ENCODE measurements at places on chromosomes 13 and 19.

DNA sequence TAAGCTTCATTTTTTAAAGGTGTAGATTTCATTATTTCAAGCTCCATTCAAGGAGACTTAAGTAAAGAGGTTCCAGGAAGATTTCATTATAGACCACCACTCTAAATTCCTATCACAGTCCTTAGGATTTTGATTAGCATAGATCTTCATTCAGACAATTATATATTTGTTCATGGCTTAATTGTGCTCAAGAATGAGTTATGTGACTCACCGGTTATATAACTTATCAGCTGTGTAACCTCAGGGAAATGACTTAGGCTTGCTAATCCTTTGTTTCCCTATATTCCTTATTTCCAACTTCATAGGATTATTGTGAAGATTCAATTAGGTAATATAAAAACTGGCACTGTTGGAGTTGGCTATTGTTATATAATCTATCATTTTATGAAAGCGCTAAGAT is 632.8 kb upstream of the SPRY2 start:
- no peak for DNase-seq

DNA sequence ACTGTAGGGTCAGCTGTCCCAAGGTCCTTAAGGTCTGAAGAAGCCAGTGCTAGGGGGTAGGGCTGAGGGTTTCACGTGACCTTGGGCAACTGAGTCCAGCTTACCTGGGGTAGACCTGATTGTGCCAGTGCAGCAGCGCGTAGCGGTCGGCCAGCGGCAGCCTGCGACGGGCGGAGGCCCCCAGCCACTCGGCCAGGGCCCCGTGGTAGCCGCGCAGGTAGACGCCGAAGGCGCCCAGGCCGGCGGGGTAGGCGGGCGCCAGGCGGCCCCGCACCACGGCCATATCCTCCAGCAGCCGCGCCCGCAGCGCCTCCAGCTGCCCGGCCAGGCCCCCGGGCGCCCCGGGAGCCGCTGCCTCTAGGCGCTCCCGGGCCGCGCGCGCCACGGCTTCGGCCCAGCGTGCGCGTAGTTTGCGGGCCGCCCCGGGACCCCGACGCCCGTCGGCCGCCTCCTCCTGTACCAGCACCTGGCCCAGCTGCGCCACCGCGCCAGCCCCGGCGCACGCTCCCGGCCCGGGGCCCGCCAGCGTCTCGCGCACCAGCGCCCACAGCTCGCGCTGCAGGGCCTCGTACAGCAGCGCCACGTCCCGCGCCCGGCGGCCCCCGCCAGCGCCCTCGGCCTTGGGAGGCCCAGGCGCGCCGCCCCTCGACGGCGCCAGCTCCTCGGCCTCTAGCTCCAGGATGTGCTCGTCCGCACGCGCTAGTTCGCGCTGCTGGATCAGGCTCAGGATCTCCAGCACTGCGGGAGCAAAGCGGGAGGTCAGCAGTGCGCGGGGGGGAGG is 10.9 kb downstream of the EXOC3L2 start:
- no peak for DNase-seq

DNA sequence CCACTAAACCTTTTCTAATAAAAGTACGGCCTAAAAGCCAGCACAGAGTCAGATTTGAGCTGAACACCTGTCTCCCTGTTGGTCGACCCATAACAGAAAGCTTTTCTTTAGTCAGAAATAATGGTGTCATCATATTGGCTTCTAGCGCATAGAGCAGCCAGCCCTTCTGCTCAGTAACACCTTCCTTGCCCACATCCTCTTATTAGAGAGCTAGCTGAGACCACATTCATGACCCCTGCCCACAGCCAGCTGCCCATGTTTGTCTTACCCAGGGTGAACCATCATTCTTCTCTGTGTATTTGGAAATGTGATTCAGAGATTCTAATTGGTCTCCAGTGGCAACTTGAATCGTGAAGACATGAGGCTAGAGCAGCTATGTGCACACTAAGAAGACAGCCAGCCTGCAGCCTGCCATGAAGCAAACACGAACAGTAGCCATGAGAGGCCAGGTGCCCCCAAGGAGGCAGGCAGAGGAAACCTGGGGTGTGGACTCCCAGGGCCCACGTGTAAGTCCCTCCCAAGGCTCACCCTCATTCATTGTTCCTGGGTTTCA is 82.3 kb upstream of the PDCD5 start:
- DNase-seq, result no peak

GRCh38 chr13:64962404-64962803 is 2267.7 kb downstream of the PCDH9 start:
- no peak for DNase-seq

DNA sequence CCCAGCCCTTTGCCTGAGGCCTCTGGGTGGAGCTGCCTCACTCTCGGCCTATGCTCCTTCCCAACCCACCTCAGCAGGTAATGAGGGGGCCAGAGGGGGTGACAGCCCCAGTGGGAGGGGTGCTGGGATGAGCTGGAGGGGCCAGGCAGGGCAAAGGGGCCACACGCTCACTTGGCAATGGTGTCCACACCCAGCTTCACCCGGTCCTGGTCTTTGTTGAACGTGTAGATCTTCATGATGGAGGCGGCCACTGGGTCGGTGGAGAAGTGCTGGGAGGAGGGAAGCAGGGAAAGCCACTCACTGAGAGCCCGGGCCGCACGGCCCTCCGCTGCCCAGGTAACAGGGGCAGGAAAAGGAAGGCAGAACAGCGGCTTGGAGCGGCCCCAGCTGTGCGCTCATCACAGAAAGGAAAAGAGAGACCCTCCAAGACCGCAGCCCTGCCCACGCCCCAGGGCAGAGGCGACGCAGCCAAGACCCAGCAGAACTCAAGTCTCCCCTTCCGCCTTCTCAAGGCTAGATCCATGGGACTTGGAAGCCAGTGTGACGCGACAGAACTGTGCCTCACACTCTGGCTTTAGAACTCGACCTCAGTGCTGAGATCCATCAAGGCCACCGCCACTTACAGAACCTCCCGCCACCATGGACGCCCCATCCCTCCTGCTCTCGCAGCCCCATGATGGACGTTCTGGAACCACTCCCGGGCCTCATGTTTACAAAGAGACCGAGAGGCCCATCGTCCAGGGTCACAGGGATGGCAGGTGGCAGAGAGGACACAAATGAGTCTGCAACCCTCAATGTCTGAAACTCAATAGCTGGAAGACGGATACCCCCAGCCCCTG is 9.2 kb downstream of the UBXN6 start:
- DNase-seq, result no peak

GRCh38 chr19:277131-277530 is 14.1 kb downstream of the PLPP2 start:
- no peak for DNase-seq

- peak; percentile 23 for DNase-seq
Measured at GRCh38 chr13:41311406-41312175, 524 bp downstream of the NAA16 start.

GRCh38 chr19:56131651-56132050 is 9.4 kb upstream of the ZNF444 start:
- no peak for DNase-seq

- no peak for DNase-seq
Measured at GRCh38 chr19:38684078-38684861, 36.8 kb downstream of the ACTN4 start.

All from activated CD4-positive, alpha-beta T cell treated with anti-CD3 and anti-CD28 coated beads for 24 hours (primary cell).